IPS-NIHi11 (cell line): ENCODE measurements at places on chromosomes 6 and 20.

DNA sequence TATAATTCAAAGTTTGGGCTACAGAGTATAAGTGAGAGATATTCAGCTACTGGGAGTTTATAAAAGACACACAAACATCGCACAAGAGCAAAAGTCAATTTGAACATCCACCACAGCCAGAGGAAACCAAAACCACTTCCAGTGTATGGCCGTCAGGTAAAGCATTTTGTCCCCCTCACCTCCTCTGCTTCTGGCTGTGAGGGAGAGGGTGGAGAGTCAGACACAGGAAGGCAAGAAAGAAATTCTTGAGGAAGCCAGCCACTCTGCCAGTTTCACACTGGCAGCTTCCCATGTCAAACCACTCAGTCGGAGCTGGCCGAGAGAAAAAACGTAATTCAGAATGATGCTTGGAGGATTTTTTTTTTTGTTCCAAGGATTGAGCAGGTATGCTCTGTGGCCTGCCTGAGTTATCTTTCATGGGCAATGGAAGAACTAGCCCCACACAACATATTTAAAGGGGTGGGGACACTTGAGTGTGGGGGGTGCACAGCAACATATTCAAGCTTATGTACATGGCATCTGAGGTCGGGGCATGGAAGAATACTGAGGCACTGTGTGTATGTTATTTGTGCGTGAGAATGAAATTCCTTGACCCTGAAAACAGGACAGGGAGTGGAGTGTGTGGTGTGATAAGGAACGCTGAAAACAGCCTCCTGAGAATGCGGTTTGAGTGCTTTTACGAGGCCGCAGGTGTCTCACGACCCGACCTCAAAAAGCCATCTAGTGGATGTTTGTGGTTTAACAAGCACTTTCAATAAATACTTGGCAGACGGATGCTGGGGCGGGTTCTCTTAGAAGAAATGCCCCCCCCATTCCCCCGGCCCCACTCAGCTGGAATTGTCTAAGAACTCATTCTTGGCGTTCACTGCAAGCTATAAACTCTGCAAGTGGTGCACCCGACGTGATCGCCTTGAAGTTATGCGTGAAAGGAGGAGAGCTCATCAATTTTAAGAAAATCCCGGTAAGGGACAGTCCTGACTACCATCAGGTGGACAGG lies 27.5 kb upstream of the ZBTB22 start:
- DNase-seq = peak; percentile 71

DNA sequence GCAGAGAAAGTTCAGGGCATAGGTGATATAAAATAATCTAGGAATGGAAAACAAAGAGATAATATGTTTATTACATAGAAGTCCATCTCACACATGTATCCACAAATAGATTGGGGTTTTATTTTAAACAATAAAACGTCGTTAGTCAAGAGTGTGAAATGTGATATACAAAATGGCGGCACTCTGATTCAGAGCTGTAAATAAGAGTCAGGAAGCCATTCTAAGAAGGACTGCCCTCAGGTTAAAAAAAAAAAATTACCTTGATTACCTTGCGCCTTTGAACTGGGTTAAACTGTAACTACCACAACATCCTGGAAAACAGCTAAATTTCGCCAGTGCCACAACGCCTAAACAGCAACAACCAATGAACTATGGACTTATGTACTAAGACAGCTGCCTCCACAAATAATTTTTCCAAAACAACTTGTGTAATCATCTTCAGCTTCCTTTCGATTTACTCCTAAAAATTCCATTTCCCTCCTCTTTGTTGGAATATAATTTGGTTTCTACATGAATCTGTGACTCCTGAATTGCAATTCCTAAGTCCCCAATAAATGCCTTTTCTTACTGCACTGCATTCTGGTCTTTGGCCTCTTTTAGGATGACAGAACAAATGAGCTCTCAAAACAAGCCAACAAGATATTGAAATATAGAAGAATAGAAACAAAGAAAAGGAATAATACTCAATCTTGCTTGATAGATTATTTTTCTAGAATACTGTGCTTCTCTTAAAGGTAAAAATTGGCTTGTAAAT lies 1019.5 kb upstream of the MAP3K7 start:
- no peak for DNase-seq

DNA sequence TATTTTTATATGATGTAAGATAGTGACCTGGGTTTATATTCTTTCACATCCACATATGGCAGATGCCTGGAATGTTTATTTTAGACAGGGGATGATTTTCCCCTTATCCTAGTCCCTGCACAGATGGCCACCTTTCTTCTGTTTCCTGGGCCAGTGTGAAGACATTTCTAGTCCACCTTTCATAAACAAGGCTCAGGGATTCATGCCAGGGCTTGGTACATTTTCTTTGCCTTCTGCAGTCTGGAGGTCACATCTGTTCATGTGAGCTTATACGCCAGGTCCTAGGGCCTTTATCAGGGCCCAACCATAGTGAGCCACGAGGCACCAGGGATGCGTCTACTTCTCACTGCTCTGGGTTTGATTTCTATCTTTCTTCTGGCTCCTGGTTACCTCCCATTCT lies 38.0 kb upstream of the ERVFRD-1 start:
- DNase-seq = no peak

DNA sequence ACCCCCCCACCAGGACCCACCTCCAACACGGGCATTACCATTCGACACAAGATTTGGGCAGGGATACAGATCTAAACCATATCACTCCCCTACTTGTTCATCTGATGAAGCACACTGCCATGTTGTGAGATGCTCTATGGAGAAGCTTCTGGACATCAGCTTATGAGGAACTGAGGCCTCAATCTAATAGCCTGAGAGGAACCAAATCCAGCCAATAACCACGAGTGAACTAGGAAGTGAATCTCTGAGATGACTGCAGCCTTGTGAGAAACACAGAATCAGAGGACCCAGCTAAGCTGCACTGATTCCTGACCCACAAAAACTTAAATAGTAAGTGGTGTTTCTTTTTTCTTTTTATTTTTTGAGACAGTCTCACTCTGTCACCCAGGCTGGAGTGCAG lies 21.6 kb upstream of the ZBTB2 start:
- no peak for DNase-seq

GRCh38 chr6:161796681-161797080 lies 522.8 kb upstream of the AGPAT4 start:
- no peak for DNase-seq

GRCh38 chr6:136035378-136036070 lies 184.0 kb downstream of the PDE7B start:
- no peak for DNase-seq

- DNase-seq = no peak
These were observed 103.4 kb downstream of the SCML4 start for GRCh38 chr6:107720717-107721116.

GRCh38 chr6:156337801-156338200 lies 439.4 kb upstream of the ARID1B start:
- no peak for DNase-seq

DNA sequence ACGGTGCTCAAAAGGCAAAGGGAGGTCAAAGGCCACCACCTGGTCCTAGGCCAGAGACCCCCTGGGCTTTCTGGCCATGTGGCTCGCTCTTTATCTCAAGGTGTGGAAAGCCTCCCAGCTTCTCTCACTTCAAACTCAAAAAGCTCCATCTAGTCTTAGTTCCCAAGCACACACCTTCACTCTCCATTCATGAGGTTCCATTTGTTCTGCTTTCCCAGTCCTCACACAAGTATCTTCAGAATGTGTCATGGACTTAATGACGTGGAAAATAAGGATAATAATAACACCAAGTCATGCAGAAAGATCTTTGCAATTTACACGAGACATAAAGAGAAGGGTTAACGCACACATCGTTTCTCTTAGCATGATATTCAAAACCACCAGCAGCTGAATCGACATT lies 219.3 kb downstream of the GMDS start:
- DNase-seq = no peak

GRCh38 chr6:22366214-22366613 lies 69.4 kb upstream of the PRL start:
- no peak for DNase-seq

- DNase-seq = no peak
These were observed 166.4 kb upstream of the UST start for GRCh38 chr6:148580442-148580841.

- DNase-seq = no peak
These were observed 79.8 kb downstream of the QKI start for GRCh38 chr6:163494279-163494727.

DNA sequence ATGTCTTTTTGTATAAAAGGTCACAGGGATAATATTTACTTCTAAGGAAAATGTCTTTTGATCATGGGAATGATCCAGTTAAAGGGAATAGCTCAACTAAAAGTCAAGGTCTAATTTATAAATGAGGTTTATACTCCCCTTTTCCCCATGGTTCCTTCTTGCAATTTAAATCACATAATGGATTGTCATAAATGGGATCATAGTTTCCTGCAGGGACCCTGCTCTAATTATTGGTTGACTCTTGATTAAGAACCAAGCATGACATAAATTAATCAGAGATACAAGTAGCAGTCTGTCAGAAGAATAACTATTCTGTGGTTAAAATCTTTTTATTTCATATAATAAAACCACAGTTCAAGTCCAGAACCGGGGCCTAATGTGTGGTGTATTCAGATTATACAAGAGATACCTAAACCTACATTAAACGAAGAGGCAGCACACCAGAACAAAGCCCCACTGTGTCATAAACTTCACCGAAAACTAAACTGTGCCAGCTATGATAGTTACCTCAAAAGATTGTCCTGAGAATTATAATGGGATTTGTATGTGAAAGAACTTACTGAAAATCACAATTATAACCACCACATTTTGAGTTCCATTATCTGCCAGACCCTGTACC lies 43.0 kb upstream of the CD83 start:
- DNase-seq = no peak

DNA sequence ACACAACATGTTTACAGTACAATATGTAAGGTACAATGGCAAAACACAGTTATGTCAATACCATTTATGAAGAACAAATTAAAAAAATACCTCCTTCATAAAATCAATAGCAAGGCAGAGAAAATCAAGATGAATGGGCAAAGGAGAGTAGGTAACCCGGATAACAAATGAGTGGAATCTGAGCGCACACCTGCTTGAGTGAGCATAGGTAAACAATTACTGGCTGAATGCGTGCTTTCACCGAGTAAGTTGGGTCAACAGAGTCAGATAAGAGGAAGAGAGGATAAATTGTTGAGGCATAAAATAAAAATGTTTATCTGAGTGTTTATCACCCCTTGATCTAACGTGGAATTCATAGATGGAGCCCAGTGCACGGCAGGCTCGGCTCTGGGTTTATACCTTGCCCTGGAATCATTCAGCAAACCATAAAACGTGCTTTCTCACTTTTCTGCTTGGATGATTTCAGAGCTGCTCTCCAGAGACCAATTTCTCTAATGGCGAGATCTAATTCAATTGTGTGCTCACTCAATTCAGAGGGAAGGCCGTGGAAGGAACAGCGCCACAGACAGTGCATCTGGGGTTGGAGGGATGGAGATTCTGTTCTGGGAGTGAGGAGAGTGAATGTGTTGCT lies 224.8 kb upstream of the MAP3K7 start:
- no peak for DNase-seq

DNA sequence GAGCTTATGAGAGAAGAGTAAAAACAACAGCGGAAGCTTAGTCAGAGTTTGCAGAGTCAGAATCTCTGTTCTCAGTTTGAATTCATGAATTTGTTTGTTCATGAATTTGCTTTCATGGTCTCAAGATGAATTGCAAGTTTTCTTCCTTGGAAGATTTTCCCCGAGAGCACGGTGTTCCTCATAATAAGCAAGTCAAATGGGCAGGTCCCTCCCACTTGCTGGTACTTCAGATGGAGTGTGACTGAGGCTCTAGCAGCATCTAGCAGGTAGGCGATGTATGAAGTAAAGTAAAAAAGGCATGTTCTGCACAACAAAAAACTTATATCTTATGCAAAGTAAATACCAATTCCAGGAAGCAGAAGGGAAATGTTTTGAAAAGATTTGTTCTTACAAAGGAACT lies 15.5 kb upstream of the MLIP start:
- no peak for DNase-seq

DNA sequence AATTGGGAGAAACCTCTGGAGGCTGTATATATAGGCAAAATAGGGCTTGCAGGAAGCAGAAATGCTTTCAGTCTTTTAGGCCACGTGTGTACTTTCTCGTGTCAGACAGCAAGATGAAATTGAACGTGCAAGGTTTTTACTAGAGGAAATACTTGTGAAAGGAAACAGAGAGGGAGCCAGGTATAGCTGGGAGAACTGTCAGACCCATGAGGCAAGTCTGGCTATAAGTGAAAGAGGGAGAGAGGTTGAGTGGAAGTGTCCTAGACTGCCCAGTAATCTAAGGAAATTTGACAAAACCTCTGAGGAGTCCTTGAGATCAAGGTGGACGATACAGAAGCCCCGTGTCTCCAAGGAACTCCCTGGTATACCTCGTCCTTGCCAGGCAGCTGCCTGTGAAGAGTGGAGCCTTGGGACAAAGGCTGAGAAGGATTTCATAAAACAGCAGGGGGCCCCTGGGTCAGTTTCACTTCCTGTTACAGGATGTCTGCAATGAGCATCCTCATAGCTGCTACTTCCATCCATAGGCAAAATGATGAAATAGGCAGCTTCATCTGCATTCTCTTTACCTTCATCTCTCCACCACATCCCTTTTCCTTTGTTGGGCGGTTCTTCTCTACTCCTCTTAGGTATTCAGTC lies 114.4 kb upstream of the MAP3K7 start:
- peak; percentile 61 for DNase-seq

DNA sequence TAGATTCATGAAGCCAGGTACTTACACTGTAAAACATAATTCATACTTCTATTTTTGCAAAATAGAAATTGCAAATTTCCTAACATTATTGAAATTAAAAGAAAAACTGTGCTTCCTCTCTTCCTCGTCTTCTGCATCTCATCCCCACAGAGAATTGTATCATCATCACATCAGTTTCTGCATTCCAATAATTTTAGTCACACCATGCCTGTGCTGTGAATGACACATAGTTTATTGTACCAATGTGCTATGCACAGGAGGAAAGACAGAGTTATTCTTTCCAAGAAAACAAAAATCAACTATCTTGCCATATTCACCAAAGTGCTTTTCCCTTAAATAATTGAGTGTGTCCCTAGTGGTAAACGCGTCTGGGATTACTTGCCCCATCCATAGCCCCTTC lies 38.1 kb upstream of the FAM135A start:
- no peak for DNase-seq

DNA sequence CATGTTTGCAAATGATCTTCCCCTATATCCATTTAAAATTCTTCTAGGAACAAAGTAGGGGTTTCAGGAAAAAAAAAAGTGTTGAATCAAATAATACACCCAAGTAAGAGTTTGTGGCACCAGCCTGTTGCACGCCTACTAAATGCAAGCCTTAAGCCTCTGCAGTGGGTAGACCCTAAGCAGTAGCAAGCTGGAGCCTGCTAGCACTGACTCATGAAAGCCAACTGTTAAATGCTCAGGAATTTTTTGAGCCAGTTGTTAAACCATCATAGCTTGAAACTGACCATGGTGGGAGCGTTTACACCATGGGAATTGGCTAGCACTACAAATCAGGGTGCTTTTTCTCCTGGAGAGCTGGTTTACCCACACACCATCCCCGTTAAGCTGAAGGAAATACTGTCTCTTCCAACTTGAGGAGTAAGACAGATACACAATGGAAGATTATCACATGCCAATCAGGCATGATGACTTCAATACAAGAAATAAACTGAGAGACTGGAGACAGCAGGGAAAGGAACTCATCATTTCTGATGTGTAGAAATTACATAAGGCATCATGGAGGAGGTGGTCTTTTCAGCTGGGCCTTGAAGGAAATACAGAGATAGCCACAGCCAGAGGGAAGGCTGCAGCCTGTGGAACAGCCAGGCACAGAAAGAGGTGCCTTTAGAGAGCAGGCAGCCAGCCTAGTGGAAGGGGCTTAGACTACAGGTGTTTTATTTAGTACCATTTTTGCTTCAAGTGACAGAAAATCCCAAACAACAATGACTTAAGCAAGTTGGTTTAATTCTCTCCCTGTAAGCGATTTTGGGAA lies 110.8 kb downstream of the SNX5 start:
- no peak for DNase-seq

- DNase-seq = peak; percentile 19
These were observed 14.5 kb upstream of the PCMTD2 start for GRCh38 chr20:64241061-64241460.
